HT1080 (cell line): ENCODE measurements at places on chromosomes 11 and 22. TPM values are rescaled to one million over a fixed set of nuclear protein-coding genes. Genes with fewer than 3 reads are reported as not detected.

Gene PRCP
- 23.1 and 31.0 TPM in 2 replicates for total RNA-seq

Gene OR51I1
- total RNA-seq = 2.9 and 3.1 TPM in 2 replicates

Gene E2F8
- total RNA-seq = 2.7 and 5.2 TPM in 2 replicates

Gene C11orf86
- total RNA-seq = not detected in 2 replicates

Gene A4GALT
- 6.9 and 7.3 TPM in 2 replicates for total RNA-seq

Gene OR5M10
- total RNA-seq = not detected in 2 replicates

Gene VPS37C
- 10.7 and 11.9 TPM in 2 replicates for total RNA-seq

Gene ATG13
- 68.6 and 117 TPM in 2 replicates for total RNA-seq

Gene MYBPC3
- not detected in 2 replicates for total RNA-seq

Gene C11orf97
- not detected in 2 replicates for total RNA-seq
